Right ventricle myocardium superior (tissue), 1 donor: ENCODE measurements at places on chromosomes 5 and 9. TPM values are rescaled to one million over a fixed set of nuclear protein-coding genes. Genes with fewer than 3 reads are reported as not detected.

The SAXO1 gene
- not detected for total RNA-seq

The FCN2 gene
- 0.30 TPM for total RNA-seq

GRCh38 chr5:163773226-163773625, 267.8 kb downstream of the MAT2B start:
- DNase-seq, result no peak

The GMCL2 gene
- not detected for total RNA-seq

GRCh38 chr9:89304020-89304833, 6.8 kb upstream of the CKS2 start:
- no peak for DNase-seq
